Stimulated activated CD4-positive, alpha-beta T cell treated with anti-CD3 and anti-CD28 coated beads, Interleukin-2, amount 100 ng/mL, for 24 hours (primary cell): ENCODE measurements at places on chromosomes 7 and 10.

DNA sequence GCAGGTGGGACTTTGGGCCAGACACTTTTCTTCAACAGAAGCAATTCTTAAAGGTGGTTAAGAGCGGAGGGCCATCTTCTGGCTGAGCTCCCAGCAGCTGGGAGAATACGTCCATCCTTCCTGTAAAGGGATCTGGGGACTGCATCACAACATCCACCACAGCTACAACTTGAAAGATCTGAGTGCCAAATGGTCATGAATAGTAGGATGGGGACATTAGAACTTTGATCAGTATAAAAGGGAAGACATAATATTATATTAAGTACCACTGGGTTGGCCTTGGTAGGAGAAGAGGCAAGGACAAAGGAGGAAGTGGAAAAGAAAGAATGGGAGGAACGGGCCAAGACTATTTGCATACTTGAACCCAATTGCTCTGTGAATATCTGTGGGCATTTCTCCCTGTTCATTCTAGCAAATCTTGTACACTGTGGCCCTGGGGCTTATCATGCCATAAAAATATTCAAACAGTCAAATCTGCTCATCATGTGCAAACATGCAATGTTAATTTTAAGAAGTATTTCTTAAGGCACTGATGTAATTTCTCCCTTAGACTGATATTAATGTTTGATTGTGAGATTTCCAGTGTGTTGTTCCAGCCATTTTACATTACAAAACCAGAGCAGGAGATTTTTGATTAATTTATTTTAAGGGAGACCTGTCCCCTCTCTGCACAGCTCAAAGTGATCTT is 65.5 kb upstream of the CREB5 start:
- DNase-seq = no peak

DNA sequence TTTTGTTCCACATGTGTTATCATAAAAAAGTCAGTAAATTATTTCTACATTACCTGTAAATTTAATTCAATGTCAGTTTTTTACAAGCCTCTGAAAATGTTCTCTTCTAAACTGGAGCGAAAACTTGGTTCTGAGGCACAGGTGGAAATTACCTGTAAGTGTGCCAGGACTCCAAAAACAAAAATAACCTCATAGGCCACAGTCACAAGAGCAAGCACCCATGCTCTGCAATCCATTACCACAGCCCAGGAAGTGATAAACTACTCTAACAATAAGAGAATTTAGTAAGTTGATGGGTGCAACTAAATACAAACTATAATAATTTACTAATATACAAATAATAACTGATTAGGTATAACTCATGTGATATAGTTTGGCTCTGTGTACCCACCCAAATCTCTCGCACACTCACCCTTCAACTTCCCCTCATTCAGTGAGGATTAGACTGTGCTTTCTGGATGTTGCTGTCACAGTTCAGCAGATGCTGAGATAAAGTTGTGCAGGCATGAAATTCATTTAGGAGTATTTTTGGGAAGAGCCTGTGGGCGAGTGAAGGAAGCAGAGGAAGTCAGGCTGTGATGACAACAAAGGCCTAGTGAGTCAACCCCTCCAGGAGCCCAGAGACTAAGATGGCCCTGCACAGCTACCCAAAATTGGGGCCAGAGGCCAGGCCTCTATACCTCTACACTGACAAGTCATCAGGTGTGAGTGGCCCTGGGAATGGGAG is 16.3 kb upstream of the GIMAP6 start:
- no peak for DNase-seq

- no peak for DNase-seq
Measured at GRCh38 chr10:86836044-86836443, 79.6 kb downstream of the BMPR1A start.

- no peak for DNase-seq
Measured at GRCh38 chr7:92708111-92709042, 118.2 kb upstream of the FAM133B start.

GRCh38 chr10:95377950-95378349 is 87.1 kb upstream of the PDLIM1 start:
- DNase-seq = no peak

DNA sequence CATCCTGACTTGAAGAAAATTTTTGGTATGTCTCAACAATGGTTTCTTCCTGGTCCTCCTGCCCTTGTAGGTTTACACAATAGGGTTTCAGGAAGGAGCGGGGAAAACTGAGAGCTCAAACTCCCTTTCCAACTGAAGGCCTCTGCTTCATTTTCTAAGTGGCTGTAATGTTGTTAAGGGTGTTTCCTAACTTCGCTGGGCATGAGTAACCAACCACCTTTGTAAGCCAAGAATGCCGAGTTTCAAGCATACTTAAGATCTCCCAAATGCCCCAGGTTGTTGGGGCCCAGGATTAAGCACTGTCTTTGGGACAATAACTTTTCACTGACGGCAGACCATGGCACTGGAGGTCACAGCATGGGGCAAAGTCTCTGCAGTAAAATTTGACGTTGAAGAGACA is 33.6 kb upstream of the DRGX start:
- DNase-seq = no peak

GRCh38 chr7:78760620-78761355 is 692.7 kb downstream of the MAGI2 start:
- no peak for DNase-seq

GRCh38 chr10:133378251-133379096 is 588 bp upstream of the PAOX start:
- peak; percentile 65 for DNase-seq

DNA sequence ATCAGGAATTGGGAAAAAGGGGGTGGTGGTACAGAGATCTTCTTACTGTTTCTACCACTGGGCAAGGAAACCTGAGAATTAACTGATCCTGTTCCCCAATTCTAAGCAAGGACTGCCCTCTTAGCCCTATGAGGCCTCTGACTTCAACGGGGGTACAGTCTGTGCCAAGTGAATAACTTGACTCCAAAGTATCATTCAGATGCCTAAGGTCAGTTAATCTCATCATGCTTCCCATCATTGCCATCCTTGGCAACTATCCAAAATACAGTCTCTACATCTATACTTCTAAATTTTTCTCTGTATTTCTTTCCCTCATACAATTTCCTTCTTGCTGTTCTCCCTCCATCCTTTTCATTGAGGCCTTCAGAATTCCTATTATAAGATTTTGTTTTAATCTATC is 10.5 kb downstream of the PPP3CB start:
- DNase-seq = no peak

GRCh38 chr7:142910481-142910880 is 23.1 kb downstream of the TRPV5 start:
- DNase-seq = no peak

DNA sequence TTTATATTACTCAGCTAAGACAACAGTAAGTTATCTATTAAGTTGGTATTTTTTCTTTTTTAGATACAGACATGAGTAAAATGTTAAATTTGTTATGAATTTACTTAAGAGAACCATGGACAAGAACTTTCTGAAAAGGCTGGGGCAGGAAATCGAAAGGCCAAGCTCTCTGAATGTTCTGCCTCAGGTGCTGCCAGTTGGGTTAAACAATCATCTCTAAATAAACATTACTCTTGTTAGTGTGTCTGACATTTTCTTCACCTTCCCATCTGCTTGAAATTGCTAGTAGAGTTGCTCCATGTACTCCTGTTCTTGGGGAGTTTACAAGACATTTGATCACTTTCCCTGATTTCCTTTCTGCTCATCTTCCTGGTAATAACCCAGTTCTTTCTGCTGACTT is 87.5 kb downstream of the ANKRD7 start:
- no peak for DNase-seq

DNA sequence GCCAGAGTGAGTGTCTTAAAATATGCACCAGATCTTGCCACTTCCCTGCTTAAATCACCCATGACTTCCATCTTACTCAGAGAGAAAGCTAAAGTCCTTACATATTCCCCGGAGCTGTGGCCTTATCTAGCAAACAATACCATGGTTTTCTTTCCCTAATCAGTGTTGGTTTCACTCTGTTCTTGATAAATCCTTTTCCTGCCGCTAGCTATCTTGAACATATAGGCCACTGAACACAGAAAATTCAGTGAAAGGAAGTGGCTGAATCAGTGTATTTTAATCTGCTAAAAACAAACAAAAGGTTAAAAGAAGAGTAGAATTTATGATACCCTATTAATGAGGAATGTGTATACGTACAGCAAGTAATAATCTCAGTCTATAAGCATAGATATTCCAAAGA is 42.0 kb upstream of the JAZF1 start:
- no peak for DNase-seq

DNA sequence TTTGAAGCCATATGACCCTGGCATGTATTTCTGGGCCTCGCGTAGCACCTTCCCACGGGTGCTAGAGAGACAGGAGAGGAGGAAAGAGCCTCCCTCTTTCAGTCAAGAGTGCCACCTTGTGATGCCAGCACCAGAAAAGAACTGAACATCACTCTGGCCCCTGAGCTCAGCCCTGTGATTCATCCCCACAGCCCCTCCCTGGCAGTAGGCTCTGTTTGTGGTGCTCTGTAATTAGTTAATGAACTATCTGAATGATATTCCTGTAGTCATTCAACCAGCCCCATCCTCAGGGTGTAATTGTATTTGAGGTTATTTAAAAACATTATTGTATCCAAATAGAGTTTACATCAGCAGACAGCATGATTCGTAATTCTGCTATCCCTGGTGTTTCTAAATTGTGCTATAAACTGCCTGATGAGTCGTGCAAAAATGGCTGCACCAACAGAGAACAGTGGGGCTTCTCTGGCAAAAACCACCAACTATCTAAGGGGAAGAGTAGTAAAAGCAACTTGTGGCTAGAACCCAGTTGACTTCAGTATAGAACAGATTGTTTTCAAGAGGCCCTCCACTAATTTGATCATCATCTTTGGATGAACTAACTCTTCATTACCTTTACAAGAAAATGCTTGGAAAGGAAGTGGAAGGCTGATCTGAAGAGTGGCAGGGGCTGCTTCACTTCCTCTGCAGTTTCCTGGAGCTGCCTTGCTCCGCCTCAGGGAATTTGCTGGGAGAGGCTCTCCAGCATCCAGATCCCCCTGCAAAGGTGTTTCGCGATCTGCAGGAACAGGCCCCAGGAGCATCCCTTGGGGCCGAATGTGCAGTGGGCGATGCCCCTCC is 23.7 kb upstream of the TIAL1 start:
- DNase-seq = no peak

DNA sequence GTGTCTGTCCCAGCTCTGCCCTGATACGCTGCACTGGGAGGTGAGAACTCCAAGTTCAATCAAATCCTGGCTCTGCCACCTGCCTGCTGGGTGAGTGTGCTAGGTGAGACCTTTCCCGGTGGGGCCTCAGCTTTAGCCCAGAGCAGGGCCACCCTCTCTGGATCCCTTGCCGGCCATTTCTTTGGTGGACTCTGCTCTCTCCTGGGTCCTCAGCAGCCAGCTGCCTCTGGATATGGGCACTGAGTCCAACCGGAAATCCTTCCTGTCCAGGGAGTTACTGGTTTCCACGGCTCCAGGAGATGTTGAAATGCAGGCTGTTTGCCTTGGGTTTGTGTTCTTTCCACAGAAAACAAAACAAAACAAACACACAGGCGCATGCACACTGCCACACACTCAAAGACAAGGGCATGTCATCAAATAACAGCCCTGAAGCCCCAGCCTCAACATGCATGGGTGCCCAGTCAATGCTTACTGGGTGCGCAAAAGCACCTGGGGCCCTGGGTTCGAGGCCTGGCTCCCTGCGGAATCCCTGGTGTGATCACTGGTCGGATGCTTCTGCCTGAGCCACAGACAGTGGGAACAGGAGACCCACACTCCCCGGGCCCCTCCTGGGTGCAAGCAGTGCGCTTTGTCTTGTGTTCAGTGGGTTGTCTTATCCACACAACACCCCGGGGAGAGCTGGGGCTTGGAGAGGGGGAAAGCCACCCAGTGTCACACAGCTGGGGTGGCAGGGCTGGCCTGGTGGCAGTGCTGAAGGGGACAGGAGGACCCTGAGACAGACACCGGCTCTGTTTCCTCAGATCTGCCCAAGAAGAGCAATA is 33.1 kb downstream of the PPIF start:
- DNase-seq = peak; percentile 11

DNA sequence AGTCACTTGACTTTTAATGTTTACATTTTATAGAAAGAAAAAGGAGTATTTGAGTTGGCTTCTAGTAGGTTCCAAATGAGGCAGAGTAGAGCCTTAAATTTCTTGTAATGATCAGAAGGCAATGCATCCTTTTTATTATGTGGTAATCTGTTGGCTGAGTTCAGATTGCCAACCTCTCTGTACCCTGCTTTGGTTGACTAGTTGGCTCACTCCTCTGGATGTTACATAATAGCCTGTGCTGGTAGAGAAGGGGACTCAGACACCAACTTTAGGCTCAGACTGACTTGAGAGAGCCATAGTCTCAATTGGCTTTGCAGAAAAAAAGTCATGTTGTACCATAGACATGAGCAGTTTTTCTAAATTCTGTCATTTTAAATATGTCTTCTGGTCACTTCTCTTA is 46.8 kb upstream of the GLCCI1 start:
- no peak for DNase-seq

- no peak for DNase-seq
Measured at GRCh38 chr10:70743430-70743788, 41.8 kb downstream of the TBATA start.

DNA sequence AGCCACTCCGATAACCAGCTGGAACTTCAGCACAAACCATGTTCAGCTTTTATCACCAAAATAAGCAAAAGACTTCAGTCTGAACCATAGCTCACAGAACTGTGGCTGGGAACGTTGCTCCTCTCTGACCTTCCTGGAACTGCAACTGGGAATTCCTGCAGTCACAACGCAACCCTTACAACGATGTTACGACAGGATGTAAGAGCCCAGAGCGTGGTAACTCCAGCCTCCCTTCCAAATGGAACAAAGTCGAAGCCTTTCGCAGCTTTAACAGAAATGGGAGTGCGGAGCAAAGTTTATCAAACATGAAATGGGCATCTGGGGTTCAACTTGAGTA is 162.6 kb downstream of the ADAM12 start:
- DNase-seq = no peak
